ENCODE measurements at places on chromosomes 2 and 18. TPM values are rescaled to one million over a fixed set of nuclear protein-coding genes. Genes with fewer than 3 reads are reported as not detected.
A peak's percentile ranks its signal among the peaks of the same experiment; 100 is the strongest.

GRCh38 chr2:69493268-69493667 lies 56.0 kb upstream of the NFU1 start:
- no peak for DNase-seq

DNA sequence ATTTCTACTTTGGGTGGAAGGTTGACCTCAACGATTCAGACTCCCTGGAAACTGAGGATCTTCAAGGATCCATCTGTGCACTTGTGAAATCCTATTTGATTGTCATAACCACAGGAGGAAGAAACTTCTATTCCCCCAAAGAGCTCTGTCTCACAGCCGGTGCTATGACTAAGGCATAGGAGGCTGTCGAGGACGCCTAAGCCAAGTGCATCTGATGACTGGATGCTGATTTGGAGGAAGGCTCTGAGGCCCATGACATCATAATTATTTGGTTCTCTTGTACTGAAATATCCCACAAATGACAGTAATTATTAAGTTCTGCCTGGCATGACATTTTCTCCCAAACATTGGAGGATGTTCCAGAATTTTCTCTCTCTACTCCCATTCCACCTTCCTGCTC lies 13.8 kb upstream of the KCNF1 start:
- no peak for DNase-seq

NOL4 gene
- total RNA-seq: not detected

DNA sequence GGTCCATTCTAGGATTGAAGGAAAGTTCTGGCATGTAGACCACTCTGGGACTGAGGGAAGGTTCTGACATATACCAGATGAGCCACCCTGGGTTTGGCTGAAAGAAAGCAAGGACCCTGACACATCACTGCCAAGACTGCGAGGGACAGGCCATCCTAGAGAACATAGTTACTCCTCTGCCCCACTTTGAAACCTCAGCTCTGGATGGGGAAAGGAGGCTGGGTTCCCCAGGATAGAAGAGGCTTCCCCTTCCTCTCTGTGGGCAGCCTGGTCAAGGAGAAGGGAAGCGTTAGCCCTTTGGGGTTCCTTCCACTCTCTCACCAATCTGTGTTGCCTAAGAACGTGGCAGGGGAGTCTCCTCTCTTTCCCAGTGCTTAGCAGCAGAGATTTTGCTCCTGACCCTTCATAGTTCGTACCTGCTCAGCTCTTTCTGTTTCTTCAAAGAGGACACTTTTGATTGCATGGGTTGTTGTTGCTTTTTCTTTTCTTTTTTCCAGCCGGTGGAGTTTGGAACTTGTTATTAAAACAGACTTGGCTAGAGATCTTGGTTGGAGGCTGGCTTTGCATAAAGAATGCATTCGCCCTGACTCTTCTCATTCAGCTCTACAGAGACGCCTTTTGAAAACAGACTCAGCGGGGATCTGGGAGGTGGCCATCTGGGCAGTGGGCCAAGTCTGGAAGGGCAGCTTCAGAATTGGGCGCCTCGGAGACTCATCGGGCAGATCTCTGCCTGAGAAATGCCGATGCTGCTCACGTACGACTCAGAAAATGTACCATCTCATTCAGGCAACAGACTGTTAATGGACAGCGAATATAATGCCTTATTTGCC lies 166.1 kb downstream of the CLIP4 start:
- no peak for DNase-seq

GMPPA gene
- 52.7 TPM for total RNA-seq

DNA sequence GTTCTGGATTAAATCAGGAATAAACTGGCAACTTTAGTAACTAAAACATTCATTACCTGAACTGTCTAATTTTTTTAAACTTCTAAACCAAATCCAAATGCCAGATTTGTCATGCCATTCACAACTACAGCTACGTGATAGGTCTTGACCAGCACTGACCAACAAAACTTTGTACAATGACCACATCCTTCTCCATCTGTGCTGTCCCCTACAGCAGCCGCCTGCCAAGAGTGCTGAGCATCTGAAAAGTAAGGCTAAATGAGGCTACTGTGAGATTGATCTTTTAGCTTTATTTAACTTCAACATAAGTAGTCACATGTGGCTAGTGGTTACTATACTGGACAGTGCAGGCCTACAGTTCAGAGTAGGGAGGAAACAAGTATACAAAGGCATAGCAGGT lies 7.6 kb downstream of the FAM168B start:
- no peak for DNase-seq

DNA sequence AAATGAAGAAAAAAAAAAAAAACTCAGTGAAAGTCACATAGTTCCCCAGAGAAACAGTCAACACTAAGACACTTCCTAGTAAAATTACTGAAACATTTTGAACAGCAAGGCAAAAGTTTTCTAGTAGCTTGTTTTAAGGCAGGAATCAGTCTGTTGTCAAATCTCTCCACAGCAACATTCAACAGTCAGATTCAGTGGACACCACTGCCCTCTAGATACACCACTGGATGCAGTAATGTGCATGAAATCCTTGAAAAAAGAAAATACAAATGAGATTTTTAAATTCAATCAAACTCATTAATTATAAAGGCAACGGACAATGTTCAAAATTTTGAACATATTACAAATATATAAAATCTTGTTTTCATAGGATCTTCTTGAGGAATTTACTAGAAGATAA lies 46.4 kb downstream of the GRB14 start:
- DNase-seq: no peak

GRCh38 chr2:70890469-70891065 lies 45.1 kb upstream of the ATP6V1B1 start:
- DNase-seq: no peak

ZNF521 gene
- total RNA-seq: not detected

DNA sequence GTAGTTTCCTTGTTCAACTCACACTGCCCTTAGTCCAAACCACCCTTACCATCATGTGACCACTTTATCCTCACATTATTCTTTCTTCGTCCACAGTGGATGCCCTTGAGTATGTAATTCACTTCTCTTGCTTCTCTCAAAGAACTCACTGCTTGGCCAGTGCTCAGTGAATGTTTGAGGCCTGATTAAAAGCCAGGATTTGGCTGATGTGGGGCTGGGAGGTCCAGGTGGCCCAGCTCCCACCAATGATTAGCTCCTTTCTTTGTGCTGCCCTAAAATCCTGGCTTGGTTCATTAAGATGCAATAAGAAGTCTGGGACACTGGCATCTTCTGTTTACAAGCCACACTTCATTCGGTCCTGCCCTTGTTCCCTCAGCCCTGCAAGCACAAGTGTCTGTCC lies 97.8 kb upstream of the CELF4 start:
- no peak for DNase-seq

DNA sequence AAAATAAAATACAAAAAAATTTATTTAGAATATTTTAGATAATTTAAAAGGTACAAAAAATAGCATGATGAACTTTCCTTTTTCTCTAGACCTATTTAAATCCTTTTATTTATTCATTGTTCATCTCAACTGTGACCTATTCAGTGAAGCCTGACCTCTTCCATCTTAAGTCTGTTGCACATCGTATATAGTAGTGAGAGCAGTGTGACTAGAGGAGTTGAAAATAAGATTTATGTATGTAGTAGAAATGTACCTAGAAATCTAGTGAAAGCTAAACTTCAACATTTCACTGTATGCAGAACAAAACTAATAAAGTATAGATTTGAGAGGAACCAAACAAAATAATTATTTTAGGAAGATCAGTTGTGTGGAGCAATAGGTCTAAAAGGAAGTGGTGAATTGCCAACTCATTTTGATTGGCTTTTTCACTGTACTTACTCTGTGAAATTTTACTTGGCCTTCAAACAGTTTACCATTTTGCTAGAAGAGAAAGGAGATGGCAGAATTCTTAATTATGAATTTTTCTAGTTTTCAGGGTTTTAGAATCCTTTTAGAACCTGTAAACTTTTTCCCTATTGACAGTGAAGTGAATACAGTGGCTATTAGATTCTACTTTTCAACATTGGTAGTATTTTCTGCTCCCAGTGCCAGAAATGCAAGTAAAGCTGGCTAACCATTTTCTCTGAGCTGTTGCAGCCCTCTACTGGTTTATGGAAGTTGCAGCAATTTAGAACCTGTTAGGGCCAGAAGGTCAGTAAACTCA lies 11.0 kb downstream of the ANKRD12 start:
- peak; percentile 49 for DNase-seq

NT5C1B gene
- not detected for total RNA-seq

DNA sequence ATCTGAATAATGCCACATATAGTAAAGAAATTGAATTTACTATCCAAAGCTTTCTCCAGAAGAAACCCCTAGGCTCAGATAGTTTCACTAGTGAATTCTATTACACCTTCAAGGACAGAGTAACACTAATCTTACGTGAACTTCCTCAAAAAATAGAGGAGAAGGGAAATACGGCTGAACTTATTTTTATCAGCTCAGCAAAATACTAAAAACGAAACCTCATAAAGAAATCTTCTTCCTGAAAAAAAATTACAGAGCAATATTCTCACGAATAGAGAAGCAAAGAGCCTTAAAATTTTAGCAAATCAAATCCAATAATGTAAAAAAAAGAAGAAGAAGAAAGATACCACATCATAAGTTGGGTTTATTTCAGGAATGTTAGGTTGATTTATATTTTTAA lies 14.7 kb downstream of the CAPN13 start:
- no peak for DNase-seq

DNA sequence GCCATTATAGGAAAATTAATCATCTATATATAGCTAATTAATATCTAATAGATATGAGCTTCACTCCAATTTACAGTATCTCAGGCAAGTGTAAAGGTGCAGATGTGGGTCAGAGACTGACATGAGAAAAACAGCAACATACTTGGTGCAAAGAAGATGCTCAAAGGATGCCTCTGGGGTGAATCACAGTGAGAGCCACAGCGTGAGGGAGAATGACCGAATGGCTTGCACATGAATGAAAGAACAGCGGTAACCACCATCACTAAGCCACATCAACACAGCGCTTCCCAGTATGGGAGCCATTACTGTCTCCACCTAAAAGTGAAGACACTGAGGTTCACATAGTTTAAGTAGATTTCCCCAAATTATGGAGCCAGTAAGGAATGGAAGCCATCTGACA lies 423.4 kb upstream of the ID2 start:
- no peak for DNase-seq

DNA sequence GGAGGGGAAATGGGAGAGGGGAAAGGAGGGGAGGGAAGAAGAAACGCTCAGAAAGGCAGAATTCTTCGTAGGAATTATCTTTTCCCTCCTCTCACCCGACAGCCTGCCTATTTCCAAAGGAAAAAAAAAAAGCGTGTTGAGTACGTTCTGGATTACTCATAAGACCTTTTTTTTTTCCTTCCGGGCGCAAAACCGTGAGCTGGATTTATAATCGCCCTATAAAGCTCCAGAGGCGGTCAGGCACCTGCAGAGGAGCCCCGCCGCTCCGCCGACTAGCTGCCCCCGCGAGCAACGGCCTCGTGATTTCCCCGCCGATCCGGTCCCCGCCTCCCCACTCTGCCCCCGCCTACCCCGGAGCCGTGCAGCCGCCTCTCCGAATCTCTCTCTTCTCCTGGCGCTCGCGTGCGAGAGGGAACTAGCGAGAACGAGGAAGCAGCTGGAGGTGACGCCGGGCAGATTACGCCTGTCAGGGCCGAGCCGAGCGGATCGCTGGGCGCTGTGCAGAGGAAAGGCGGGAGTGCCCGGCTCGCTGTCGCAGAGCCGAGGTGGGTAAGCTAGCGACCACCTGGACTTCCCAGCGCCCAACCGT lies at the start of gene GAD1:
Gene GAD1 (plus strand): TSS at position 384 of the 589 bp plus-strand sequence. CDS start 1,705 bp downstream, outside the sequence.
- DNase-seq: peak; percentile 69

- DNase-seq: no peak
These were observed 185.4 kb upstream of the DLGAP1 start for GRCh38 chr18:4640349-4641012.

- DNase-seq: no peak
These were observed 31.8 kb downstream of the NYAP2 start for GRCh38 chr2:225431105-225431863.

GRCh38 chr2:88239781-88240180 lies 69.6 kb downstream of the THNSL2 start:
- no peak for DNase-seq

GRCh38 chr2:42793334-42794270 lies 1.2 kb upstream of the HAAO start:
- no peak for DNase-seq

- no peak for DNase-seq
These were observed 382.0 kb downstream of the GPD2 start for GRCh38 chr2:156818221-156818620.

CPS1 gene
- total RNA-seq: not detected

KANSL1L gene
- total RNA-seq: 6.3 TPM
